ENCODE measurements at places on chromosomes 11 and 22.

GRCh38 chr22:30005213-30005857, 74.9 kb upstream of the HORMAD2 start:
- peak; percentile 43 for DNase-seq

GRCh38 chr22:27883656-27884350, 35.3 kb downstream of the PITPNB start:
- DNase-seq = no peak

GRCh38 chr11:47296045-47296444, 26.1 kb downstream of the MADD start:
- peak; percentile 74 for DNase-seq

DNA sequence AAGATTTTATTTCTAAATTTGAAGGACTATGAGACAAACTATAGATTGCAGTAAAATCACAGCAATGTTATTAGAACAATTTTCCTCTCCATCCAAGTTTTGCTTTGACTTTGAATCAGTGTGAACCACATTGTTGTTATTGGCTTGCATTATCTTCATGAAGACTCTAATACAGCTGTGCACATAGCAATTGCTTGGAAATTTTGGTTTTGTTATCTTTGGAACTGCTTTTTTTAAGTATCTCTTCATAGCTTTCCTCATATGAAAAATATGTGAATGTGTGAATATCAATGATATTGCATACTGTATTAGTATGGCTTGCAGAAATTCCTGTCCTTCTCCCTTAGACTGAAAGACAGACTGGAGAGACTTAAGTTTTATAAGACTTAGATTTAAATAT, 666.6 kb downstream of the LUZP2 start:
- no peak for DNase-seq

GRCh38 chr22:50139843-50140415, 30.6 kb upstream of the PANX2 start:
- DNase-seq = peak; percentile 76

GRCh38 chr22:29071261-29072045, 1.4 kb upstream of the KREMEN1 start:
- peak; percentile 54 for DNase-seq

- DNase-seq = no peak
Measured at GRCh38 chr11:121538054-121538453, 85.3 kb upstream of the SORL1-AS1 start.

- DNase-seq = no peak
Measured at GRCh38 chr11:107929611-107930200, 1.5 kb downstream of the RAB39A start.

DNA sequence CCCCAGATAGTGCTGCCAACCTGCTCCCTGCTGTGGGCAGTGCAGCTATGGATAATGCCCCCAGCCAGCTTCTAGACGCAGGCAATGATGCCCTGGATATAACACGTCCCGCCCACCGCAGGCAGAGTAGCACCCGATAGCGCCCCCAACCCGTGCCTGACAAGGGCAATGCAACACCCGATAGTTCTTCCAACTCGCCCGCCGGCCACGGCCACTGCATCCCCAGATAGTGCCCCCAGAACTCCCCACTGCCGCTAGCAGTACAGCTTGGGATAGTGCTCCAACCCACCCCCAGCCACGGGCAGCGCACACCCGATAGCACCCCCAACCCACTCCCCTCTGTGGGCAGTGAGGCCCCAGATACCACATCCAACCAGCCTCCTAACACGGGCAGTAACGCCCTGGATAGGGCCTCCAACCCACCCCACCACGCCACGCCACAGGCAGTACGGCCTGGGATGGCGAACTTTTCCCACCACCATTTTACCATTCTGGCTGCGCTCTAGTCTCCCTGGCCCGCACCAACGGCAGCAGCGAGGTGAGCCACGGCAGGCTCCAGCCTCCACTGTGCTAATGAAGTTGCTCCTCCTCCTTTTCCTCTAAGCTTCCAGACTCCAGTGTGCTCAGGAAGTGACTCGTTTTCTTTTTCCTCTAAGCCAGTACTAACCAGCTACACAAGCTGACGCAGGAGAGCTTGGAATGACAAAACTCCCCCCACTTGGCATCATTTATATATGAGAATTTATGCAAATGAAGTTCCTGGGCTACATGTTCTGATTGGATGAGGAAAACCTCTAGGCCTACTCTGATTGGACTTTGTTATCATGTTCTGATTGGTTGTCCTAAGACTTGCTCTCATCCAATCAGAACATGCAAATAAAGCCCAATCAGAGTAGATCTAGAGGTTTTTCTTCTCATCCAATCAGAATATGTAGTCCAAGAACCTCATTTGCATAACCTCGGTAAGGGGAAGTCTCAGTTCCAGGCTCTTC, 3.0 kb upstream of the RFPL3 start:
- no peak for DNase-seq

DNA sequence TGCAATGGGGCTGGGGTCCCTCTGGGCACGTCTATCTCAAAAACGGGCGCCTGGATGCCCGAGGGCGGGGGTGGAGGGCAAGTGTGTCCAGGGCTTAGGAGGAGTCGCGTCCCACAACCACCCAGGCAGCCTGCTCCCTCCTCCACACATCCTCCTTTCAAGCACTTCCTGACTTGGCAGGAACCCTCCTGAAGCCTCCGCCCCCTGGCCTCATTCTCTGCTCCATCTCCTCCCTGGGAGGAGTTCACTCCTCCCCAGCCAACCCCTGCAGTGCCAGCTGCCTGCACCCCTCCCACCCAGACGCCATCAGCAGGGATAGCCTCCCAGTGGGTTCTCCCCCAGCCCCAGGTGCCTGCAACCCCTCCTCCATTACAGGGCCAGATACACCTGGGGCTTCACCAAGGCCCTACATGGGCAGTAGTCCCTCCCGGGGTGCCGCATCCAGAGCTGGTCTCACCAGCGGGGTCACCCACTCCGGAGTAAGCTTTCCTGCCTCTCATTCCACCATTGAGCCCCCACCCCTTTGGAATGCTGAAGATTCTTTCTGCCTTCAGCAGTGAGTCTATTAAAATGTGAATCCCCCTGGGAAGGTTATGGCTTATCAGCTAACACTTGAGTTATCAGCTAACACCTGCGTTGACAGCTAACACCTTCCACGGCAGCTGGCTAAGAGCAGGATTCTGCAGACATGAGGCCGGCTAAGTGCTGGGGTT, 24.4 kb downstream of the RTN4R start:
- DNase-seq = peak; percentile 86

DNA sequence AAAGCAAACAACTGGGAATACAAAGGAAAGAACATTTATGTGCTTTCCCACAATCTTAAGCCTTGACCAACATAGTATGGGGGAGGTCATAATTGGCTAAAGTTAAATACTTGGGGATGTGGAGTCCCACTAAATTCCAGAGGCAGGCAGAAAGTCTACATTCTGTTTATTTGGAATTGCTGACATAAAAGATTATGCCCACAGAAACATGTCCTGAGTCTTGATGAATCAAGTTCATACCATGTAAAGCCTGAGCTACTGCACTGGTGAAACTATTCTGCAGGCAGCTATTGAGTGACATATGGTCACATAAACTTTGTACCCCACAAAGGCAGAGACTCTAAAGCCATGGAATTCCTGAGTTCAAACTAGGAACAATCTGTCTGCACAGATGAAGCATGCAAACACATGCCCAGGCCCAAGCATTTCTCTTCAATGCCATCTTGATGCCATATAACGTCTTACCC, 69.9 kb upstream of the CHRM4 start:
- no peak for DNase-seq

- DNase-seq = no peak
Measured at GRCh38 chr11:69808667-69809086, 10.5 kb downstream of the FGF3 start.
